ENCODE measurements at places on chromosomes 1 and 21.
A peak's percentile ranks its signal among the peaks of the same experiment; 100 is the strongest.

DNA sequence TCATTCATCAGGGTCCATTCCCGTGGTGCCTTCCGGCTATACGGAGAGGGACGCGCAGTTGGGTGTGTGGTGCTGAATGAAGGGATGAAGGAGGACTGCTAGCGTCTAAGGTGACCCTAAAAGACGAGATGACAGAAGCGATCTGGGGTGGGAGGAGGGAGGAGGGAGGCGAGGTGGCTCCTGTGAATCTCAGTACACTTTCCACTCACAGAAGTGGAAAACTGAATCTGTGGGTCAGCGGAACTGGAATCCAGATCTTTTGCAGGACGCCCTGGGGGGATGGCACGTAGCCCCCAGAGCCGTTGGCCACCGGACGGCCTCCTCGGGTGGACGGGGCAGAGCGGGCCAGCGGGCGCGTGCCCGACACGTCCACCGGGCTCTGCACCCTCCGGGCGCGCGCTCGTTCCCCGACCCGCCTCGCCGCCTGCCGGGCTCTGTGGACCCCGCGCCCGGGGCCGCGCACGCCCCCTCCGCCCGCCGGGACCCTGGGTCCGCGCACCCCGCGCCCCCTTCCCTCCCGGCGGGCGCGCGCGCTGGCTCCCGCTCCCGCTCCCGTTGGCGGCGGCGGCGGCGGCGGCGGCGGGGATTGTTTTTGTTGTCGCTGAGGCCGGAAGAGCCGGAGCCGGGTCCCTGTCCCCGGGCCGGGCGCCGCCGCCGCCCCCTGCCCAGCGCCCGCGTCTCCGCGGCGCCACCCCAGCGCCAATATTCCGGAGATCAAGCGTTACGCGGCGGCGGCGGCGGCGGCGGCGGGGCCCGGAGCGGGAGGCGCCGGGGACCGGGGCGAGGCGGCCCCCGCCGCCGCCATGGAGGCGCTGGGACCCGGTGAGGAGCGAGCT is at the start of gene AGO4:
Gene AGO4, plus strand, starts transcription at position 403 of the 836 bp plus-strand sequence. Its CDS starts 401 bp downstream, at position 804.
- DNase-seq, result peak; percentile 40

GRCh38 chr21:25507522-25507921 is 99.8 kb downstream of the MRPL39 start:
- DNase-seq, result no peak

DNA sequence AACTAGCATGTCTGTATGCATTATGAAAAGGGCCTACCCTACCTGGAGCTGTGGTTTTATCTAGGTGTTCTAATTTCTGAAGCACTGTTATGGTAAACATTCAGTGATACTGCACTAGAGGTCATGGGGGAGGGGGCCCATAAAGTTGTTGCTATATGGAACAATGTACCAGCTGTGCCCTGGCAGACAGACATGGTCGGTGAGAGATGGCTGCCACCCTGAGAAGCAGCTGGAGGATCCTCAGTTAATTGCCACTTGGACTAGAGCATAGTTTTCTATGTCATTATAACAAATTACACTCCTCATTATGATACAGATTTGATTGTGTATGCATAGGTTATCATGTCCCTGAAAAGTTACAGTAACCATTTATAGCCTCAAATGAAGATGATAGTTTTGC is 45.4 kb downstream of the ILDR2 start:
- no peak for DNase-seq

GRCh38 chr21:38208118-38208517 is 48.7 kb upstream of the KCNJ15 start:
- DNase-seq, result no peak

DNA sequence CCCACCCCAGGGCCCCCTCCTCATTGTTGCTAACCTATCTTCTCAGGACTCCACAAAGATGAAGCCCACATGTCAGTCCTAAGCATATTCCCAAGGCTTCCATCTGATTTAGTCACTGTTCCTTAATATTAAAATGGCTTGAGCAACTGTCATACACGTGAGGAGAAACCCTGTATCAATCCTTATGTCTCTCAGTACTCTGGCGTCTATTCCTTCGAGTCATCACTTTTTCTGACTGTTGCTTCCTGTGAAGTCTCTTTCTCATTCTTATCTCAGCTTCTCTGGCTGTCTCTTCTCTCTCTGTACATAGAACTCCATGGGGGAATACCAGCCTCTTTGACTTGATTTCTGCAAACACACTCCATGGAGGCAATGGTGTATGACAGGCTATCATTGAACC is 98.4 kb downstream of the C4BPA start:
- no peak for DNase-seq

DNA sequence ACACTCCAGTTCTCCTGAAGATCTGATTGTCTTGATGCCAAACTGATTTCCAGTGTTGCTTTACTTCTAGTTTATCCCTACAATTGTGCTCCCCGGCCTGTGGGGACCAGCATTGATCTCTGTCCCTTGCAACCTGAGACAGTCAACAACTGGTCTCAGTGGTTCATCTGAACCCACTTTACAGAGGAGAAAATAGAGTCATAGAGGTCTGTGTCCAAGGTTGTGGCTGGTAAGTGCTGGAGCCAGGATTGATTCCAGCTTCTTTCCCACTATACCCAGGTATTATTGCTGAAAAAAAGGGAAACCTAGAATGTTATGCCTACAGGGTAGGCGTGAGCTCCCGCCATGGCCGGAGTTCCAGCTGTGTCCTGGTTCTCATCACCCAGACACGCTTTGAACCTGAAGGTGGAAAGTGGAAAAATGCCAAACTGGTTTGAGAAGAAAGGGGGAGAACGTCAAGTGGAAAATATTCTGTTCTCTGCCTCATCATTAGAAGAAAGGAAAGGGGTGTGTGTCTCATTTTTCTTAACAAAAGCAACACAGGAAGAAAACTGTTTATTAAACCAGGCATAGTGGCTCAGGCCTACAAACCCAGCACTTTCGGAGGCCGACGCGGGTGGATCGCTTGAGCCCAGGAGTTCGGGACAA is 60.7 kb upstream of the ITPKB start:
- DNase-seq, result no peak

- peak; percentile 79 for DNase-seq
Observed at GRCh38 chr1:100038660-100039287, 69.0 kb downstream of the SLC35A3 start.

DNA sequence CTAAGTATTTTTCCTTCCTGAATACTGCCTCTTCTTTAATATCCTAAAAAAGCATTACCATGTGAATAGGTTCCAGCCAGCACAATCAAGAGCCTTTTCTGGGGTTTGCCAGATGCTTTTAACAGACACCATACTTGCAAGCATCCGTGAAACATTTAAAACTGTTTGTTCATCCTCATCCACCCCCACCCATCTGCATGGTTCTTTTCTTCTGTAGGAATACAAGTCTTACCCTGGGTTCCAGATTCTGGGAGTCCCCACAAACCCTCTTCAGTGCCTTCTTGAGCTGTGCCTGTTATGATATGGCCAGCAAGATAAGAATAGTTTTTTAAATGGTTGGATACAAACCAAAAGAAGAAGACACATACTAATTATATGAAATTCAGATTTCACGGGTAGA is 354.9 kb upstream of the PLXNA2 start:
- DNase-seq, result no peak

DNA sequence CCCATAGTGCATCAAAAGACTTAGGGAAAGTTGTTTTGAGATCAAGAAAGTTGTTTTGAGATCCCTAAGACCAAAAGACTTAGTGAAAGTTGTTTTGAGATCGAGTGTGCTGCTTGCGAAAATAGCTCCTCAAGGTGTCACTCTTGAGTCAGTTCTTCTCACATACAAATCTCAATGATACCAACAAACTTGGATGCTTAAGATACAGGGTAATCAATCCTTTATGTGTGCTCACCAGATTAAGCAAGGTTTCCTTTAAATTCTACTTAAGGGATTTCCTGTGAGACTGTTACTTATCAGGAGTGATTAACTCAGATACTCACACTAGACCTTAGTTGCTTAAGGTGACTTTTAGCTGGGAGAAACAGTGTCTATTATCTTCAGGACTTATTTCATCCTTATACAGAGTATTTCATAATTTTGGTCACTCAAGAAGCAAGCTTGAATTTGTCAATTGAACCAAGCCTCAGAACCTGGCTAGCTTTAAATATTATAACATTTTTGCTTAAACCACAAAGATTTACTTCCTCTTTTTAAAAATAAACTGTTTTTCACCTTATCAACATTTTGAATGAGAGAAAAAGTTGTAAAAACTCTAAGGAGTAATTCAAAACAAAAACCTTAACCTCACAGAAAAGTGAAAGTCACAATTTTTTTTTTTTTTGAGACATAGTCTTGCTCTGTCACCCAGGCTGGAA is 8.0 kb upstream of the RLF start:
- peak; percentile 30 for DNase-seq

- no peak for DNase-seq
Observed at GRCh38 chr1:65955503-65955902, 162.8 kb downstream of the PDE4B start.

DNA sequence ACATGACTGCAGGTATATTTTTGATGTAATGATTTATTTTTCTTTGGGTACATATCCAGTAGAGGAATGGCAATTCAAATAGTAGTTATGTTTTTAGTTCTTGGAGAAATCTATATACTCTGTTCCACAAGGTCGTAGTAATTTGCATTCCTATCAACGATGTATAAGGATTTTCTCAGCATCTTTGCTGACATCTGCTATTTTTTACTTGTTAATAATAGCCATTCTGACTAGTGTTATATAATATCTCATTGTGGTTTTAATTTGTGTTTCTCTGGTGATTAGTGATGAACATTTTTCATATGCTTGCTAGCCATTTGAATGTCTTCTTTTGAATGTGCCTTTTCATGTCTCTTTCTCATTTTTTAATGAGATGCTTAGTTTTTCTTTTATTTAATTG is 292.1 kb upstream of the RGS18 start:
- no peak for DNase-seq

DNA sequence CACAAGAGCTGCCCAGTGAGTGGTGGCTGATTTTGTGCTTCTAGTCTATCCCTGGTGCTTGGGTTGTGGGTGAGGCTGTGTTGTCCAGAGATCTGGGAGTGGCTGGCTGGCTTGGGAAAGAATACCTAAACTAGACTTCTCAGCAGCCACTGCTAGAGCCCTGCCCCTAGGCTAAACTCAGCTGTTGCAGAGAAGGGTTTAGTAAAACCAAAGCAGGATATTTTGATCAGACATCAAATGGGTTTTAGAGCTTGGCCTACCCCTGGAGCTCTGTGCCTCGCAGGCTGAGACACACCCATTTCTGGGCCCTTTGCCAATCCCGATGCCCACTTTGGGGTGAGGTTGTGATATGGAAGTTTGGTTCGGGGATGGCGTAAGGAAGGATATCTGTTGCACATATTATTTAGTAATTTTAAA is 88.5 kb downstream of the UCK2 start:
- DNase-seq, result no peak

DNA sequence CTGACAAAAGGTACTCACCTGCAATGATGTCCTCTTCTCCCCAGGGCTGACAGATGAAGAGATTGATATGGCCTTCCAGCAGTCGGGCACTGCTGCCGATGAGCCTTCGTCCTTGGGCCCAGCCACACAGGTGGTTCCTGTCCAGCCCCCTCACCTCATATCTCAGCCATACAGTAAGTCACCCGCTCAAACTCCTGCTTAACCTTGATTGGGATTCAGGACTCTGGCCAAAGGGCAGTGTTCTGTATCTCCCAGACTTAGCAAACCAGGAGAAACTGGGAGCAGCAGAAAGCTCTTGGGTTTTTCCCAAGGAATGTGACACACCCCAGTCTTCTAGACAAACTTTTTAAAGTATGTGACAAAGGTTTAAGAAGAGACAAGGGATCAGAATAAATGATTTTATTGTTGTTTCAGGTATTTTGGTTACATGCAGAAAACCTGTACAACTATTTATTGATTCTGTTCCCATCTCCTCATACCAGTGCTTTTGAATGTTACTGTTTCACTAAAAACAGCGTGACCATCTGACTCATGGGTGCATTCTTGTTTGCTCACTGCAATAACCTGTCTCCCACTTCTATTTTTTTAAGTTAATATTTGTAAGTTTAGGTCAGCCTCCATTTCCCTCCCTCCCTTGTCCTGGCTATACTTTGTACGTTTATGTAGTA is 124.6 kb downstream of the PEX14 start:
- DNase-seq, result no peak

DNA sequence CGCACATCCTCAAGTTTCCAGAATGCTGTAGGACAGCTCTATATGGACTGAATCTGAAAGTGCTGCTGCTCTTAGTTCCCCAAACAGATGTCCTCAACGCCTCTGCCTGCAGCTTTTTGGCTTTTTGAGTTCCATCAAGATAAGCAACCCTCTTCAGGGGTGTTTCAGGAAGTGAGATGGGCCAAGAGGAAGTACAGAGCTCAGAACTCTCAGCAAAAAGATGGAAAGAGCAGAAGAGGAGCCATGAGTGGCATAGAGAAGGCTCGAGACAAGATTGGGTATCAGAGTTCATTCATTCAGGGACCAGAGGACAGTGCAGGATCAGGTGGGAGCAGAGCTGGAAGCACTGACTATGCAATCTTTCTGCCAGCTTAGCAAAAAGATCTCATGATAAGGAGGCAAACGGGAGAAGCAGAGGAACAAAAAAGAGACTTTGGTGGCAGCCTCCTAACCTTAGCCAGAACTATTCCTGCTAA is at the start of the genes ADORA3 and TMIGD3:
Gene ADORA3, minus strand, starts transcription at position 49 of the 476 bp plus-strand sequence. CDS start 279 bp downstream, outside the sequence.
Gene TMIGD3, minus strand, starts transcription at position 49 of the 476 bp plus-strand sequence. CDS start 279 bp downstream, outside the sequence.
- peak; percentile 39 for DNase-seq

GRCh38 chr21:17768840-17769446 is 50.2 kb downstream of the C21orf91 start:
- DNase-seq, result no peak

- DNase-seq, result no peak
Observed at GRCh38 chr1:30923597-30923996, 15.0 kb upstream of the SDC3 start.

- no peak for DNase-seq
Observed at GRCh38 chr1:94349853-94350252, 68.3 kb upstream of the ABCD3 start.

DNA sequence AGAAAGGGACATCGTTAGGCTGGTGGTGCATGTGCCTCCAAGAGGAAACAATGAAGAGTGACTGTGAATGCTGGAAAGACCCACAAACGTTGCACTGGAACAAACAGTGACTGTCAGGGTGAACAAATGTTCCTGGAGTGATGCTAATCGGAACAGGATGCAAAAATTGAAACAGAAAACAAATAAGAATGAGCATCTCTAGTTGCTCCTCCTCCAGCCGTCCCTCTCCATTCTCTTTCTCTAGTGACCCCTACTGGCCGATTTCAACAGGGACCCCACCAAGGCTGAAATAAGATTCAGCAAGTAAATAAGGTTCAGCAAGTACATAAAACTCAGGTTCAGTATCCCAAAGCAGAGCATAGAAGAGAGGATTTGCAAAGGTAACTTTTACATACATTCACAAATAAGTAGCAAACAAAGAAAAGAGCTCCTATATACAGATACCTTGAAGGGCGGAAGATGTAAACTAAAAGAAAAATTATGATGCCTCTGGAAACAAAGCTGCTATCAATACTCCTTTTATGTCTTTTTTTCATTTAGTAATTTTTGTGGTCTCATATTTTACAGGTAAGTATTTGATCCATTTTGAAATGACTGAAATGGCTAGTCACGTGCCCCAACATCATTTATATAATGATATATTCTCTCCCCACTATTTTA is 836.1 kb upstream of the ADAMTS5 start:
- DNase-seq, result no peak

- DNase-seq, result peak; percentile 82
Observed at GRCh38 chr1:26787381-26787705, 407 bp upstream of the PIGV start.

- no peak for DNase-seq
Observed at GRCh38 chr1:214475746-214476145, 75.7 kb downstream of the PTPN14 start.
